AML-193 (cell line): ENCODE measurements at places on chromosomes 7 and 10.

DNA sequence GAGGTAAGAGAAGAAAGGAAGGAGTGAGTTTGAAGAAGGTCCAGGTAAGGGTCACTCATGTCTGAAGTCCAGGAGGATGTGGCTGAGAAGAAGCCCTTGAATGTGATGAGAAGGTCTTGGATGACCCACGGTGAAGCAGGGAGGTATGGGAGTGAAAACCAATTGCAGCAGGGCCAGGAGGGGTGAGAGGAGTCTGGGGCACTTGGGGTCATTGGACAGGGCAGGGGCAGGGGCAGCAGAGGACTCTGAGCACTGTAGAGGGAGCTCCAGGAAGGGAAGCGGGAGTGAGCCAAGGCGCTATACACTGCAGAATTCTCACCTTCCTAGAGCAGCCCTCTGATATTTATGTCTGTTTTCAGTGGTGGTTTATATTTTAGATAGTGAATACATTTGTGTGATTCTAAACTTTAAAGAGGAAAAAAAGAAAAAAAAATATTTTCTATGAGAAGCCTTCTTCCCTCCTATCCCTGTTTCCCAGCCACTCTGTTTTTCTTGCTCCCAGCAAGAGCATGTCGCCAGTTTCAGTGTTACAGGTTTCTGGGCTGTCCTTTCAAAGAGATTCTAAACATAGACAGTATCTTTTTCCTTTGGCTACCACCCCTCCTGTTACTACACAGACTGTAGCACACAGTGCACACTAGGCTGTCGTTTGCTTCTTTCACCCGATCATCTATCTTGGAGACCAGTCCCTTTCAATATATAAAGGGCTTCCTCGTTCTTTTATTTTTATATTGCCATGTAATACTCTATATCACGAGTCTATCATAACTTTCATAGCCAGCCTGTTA is 24.5 kb downstream of the BLVRA start:
- DNase-seq, result no peak

DNA sequence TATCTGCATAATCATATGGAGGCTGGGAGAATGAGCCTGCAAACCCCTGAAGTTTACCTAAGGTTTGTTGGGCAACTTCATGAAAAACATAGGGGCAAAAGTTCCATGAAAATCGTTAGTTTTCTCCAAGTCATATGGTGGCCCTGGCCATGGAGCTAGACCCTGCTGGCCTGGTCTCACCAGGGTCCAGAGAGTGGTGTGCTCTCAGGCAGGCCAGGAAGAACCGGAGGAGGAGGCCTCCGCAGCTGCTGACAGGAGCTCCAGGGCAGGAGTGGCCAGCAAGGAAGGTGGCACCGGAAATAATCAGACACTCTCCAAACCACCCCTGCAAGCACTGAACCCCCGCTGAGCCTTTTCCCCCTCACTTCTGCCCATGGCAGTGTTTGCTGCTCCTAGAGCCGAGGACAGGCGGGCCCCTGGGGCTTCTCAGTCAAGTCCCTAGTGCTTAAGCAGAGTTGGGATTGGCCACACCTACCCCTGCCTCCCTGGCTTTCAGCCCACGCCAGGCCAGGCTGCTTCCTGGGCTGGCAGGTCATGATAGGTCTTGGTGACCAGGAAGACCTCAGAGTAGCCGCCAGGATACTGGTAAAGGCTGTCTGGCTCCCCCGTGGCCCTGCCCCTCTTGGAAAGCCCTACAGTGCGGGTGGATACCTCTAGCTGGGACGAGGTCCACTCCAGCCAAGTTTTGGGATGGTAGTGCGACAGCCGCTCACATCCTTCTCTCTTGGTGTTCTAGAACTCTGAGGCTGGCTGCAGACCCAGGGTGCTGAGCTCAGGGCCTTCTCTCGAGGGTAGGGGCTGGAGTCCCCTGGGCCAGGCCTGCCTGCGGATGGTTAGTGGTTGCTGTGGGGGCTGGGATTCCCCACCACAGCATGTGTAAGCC is 242.8 kb downstream of the MGMT start:
- no peak for DNase-seq

DNA sequence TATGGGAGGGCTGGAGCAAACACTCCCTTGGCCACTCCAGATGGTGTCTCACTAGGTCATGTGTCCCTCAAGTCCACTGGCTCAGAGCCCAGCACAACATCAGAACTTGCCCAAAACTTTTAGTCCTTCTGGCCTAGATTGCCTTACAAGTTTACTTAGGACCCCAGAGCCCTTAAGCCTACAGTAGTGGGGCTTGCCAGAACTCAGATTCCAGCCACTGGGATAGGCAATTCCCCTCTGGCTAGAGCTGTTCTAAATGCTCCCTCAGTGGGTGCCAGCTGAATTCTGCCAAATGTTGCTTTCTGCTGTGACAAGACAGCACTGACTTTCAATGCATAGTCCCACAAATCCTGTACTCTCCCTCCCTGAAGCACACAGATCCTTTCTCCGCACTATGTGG is 331.1 kb downstream of the HTR7 start:
- DNase-seq, result no peak

DNA sequence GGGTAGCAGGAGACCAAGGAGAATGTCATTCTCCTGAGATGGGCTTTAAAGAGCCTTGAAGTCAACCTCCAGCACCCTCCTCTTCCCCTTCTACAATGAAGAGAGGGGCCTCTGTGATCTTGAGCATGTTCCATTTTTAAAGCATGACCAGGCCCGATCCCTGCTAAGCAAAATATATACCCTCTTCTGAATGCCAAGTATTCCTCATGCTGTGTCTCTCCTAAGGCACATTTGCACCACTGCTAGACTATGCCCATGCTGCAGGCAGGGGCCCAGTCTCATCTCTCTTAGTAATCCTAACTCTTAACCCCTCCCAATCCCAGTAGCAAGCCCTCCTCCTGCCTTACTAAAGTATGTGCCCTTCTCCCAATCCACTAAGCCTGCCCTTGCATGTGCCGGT is 18.4 kb downstream of the SORBS1 start:
- DNase-seq, result no peak

DNA sequence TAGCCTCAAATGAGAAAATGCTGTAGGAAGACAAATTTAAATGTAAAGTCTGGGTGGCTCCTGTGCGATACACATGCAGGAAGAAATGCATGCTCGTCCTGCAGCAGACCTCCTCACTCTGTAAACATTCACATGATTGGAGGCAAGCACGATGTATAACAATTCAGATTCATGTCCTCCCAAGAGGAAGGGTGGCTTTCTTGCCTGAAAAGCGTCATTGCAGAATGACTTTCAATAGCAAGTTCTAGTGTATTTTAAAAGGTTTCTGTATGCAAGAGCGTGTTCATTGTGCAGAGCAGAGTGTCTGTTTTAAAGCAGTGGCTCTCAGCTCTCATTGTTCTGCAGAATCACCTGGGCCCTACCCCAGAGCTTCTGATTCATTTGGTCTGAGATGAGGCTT is 170.3 kb upstream of the CELF2 start:
- DNase-seq, result no peak

DNA sequence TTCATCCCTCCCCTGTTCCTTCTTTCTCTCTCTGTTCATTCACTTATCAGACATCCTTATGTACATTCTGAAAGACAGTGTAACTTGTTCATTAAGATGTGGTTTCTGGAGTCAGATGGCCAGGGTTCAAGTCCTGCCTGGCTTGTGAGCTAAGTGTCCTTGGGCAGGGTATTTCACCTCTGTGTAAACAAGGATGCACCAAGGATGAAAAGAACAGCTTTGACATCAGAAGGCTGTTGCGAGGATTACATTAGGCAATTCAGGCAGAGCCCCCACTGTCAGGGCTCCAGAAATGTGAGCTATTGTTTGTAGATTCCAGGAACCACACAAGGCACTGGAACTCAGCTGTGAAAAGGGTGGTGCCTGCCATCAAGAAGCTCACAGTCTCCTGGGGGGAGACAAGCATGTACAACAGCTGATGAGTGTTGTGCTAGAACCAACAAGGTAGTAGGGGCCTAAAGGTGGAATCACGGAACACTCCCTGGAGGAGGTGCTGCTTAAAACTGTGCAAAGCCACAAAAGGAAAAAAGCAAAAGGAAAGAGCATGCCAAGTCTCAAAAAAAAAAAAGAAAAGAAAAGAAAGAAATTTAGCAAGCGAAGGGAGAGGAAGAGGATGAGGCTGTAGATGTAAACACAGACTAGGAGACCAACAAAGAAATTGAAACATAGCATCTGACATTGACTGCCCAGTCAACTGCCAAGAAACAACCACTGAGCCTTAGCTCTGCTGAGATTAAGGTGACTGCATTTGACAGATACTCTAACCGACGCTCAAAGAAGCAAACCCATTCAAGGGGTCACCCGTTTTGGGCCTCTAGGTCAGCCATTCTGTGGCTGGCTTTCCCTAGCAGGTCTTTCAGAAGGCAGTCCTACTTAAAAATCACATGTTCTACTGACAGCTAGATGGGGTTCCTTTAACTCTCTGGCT is 12.5 kb downstream of the PDLIM1 start:
- DNase-seq, result no peak

GRCh38 chr7:2708041-2708440 is 20.0 kb downstream of the AMZ1 start:
- no peak for DNase-seq

- no peak for DNase-seq
Observed at GRCh38 chr7:47470567-47471357, 111.1 kb downstream of the TNS3 start.

DNA sequence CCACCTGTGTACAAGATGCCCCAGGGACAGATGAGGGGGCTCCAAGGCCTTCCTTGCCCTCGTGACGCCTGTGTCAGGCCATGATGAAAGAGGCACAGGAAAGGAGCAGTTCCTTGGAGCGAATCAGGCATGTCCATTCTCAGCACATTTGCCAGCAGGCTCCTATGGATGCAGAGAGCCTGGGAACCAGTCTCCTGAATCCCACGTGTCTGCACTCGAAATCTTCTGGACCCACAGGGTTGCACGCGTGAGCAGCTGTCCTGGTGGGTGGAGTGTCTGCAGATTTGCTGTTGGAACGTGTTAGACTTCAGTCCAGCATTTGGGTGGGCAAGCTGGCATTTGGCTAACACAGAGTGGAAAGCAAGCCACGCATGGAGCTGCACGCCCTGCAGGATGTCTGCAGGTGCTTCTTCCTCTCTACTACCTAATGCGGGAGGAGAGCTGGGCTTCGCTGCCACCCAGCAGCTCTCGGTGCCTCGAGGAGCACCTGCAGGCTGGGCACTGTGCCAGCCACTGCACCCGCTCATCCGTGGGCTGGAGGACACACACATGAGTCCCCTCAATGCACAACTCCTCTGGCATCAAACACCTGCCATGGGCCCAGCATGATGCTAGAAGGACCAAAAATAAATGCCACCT is 140.7 kb downstream of the PAXIP1 start:
- no peak for DNase-seq

DNA sequence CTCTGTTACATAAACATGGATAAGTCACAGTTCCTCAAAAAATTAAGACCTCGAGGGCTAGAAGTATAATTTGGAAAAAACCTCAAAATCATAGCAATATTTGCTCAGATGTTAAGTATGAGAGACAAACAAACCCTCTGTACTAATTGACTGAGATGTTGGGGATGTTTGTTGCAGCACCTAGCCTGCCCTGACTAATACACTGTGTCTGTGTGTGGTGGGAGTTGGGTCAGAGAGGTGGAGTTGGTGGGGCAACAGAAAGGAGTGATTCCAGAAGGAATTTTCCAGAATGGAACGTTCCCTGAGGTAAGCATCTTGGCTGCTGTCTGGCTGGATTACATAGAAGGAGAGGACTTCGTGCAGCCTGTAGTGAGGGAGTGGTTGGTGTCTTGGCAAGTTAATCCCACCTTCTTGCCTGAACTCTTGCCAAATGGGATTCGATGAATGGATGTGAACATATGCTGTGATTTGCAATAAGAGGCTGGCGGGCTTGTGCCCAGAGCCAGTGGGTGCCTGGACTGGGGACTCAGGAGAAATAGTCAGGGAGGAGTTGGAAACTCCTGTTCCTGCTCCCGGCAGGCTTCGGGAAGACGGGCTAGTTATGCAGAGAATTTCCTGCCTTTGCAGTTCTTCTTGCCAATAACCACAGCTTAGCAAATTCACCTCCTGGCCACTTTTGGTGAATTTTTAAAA is 9.3 kb upstream of the FAM180A start:
- no peak for DNase-seq

GRCh38 chr10:123537188-123537961 is 128.8 kb upstream of the GPR26 start:
- no peak for DNase-seq

- DNase-seq, result no peak
Observed at GRCh38 chr7:28865601-28866144, 92.5 kb downstream of the TRIL start.

GRCh38 chr7:13416544-13416943 is 572.9 kb downstream of the ETV1 start:
- DNase-seq, result no peak

DNA sequence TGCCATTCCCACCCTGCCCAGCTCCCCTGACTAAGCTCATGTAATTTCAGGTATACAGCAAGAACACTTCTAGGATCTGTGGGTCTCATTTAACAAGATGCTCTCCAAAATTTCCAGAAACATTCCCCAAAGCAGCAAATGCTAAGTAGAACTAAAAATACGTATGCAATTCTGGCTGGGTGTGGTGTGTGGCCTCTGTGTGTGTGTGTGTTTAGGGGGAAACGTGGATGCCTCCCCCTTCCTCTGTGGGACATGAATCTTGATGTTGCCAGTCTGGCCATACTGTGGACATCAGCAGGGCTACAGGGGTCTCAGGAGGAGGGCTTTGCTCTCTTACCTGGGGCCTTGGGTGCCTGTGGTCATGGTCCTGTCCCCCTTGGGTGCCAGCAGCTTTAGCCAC is 18.4 kb downstream of the EMX2 start:
- DNase-seq, result no peak

- DNase-seq, result no peak
Observed at GRCh38 chr10:15197911-15198310, 29.4 kb upstream of the NMT2 start.

DNA sequence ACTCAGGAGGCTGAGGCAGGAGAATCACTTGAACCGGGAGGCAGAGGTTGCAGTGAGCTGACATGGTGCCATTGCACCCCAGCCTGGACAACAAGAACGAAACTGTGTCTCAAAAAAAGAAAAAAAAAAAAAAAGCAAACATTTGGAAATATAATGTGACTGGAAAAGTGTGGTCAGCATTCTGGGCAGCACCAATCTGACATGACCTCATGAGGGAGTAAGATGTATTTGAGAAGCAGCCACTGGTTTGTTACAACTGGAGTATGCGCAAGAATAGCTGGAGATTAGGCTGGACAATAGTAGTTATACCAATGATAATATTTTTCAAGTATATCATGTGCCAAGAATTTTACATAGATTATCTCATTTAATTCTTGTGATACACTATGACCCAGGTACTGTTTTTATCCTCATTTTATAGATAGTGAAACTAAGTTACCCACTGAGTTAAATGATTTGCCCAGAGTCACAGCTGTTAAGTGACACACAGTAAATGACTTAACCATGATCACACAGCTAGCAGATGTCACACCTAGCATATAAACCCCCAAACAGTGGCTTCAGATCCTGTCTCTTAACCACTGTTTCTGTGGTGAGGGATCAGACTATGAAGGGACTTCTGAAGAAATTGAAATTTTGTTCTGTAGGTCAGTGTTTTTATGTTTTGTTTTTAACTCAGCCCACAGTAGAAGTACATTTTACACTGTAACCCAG is 11.1 kb downstream of the MCU start:
- no peak for DNase-seq

- DNase-seq, result no peak
Observed at GRCh38 chr7:50857804-50858489, 75.3 kb upstream of the GRB10 start.

- DNase-seq, result no peak
Observed at GRCh38 chr10:776772-777171, 87.3 kb upstream of the DIP2C start.
